Islet precursor cell (in vitro differentiated cells): ENCODE measurements at places on chromosomes 2 and 18.

DNA sequence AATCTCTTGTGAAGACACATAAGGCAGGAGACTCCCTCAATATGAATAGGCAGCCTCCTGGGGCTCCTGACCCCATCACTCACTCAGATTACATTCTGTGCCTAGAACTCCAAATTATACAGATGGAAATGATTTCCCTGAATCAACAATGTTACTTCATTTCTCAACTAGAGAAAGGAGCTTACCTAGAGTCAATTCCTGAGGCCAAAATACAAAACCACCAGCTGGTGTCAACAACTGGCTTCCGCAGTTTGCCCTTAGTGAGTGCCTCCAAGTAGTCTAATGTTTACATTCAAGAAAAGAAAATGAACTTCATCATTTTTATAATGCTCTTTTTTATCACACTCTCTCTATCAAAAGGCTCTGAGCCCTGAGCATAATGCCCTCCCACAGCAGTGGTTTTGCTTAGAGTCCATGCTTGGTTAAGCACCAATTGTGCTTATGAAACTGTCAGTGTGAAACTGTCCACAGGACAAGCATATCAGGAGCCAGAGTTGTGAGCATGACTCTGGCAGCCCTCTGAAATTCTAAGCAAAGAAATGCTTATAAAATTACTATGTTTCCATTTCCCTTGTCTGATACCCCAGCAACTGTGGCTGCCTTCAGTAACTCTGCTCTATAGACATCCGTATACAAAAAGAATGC is 305.7 kb upstream of the PKDCC start:
- DNase-seq = no peak

DNA sequence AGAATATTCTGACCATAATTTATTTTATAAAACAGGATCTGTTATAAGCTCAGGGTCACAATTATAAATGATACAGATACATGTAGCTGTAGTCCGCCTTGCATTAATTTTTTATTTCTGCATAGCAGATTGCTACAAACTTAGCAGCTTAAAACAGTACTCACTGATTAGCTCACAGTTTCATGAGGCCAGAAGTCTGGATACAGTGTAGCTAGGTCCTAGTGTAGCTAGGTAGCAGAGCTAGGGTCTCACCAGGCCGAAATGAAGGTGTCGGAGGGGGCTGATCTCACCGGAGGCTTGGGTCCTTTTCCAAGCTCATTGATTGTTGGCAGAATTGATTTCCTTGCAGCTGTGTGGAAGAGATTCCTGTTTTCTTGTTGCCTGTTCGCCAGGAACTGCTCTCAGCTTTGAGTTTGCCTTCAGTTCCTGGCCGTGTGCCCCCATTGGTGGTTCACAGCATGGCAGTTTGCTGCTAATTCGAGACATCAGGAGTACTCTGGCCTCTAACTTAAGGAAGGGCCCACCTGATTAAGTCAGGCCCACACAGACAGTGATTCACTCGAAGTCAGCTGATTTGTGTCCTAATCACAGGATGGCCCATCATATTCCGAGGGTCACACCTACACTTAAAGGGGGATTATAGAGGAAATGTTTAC is 18.4 kb downstream of the NAPG start:
- DNase-seq = no peak

DNA sequence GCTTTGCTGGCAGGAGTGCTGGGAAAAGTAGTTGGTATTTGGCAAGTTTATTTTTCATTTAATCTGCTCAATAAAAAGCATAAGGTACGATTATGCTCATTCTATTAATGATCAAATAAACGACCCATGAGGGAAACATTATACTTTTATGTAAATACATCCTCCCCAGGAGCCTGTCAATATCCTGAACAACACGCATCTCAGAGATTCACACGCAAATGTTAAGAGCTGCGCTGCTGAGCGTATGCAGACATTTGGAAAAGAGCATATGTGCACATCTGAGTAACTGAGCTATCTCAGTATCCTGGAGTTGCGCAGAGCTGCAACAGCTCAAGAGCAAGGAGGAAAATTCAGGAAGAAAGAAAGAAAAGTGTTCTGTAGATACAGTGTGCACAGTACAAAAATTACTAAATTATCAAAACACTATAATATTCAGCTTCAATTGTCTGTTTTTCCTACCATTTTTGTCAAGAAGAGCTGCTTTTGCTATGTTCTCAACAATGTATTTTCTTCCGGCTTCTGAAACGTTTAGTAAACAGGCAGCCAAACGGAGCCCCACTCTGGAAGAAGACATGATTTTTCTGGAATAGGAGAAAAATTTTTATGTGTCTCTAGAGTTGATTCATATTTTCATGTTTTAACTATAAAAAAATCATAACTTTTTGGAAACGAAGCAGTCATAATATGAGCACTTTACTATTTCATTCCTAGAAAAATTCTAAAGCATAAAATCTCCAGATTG is 2.4 kb downstream of the FTCDNL1 start:
- DNase-seq = no peak

GRCh38 chr2:96547731-96548171 is 11.2 kb downstream of the ARID5A start:
- DNase-seq = no peak

GRCh38 chr2:28716265-28716865 is 35.3 kb upstream of the PPP1CB start:
- DNase-seq = peak; percentile 70

DNA sequence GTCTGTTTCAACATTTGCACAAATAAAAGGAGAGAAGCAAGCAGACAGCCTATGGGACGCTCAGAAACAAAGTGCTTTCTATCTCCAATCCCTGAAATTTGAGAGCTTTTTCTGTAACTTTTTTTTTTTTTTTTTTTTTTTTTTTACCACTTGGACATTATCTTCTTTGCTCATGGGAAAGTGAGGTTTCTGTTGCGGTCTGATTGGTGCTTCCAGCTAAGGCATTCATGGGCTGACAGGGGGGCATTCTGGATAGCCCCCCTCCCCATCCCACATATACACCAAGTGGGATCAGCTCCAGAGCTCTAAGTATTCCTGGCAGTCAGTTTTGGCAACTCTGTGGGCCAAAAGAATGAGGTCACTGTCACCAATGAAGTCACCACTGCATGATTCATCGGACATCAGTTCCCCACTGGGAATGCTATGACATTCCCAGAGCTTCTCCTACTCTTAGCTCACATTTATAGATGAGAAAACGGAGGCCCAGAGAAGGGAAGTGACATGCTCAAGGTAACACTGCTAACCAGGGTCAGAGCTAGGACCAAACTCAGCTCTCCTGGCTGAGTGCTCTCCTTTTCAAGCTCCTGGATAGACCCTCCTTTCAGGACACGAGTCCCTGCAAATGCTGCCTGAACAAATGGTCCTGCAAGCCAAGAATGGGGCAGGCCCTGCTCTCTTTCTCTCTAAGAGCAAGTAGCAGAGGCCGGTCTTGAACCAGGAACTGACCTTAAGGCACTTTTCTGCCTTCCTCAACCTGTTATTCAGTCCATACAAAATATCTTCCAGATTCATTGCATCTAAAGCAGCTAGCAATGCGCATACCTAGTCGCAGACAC is 61.3 kb downstream of the TMEM247 start:
- peak; percentile 83 for DNase-seq

DNA sequence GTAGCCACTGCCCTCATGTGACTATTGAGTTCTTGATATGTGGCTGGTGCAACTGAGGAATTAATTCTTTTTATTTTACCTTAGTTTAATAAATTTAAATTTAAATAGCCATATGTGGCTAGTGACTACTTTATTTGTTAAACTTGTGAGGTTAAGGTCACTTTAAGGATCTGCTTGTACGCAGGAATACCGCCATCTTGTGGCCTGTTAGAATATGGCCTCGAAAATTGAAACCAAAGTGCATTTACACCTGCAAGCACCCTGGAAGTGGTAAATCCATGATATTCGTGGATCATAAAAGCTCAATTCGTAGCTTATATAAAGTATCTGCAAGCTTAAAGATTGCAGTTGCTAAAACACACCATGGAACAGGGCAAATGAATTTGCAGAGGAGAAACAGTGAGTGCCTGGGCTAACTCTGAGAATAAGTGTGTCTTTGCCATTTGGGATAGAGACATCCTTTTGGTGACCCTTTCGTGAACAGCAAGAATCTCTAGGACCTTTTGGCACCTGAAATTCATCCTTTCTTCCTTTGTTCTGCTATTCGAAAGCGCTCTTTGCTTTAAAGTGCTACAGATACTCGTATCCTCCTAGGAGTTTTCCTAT is 59.9 kb upstream of the REG3A start:
- DNase-seq = peak; percentile 73

DNA sequence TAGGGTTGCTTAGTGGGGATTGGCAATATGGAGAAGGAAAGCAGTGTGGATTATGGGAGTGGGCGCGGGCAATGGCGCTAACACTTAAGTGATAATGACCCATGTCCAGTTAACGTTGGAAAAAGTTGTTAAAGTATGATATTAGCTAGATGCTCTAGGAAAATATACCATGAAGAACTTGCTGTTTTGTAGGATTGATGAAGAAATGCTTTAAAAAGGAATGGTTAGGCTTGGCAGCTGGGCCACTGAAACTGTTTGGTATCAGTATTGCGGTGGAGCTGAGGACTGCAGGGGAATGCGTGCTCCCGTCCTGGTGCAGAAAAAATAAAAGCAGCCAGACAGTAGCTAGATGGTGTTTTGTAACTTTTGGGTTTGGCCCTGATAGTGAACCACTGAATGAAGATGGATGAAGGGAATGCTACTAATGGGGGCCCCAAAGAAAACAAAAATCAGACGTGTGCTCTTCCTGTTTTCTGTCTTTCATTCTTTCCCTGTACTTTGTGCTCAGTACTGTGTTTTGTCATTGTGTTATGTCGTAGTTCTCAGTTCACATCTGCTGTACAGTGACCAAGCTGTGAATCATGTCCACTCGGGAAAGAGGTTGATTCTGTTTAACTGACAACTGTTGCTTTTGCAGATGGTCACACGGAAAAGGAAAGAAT is 999 bp downstream of the INSIG2 start:
- DNase-seq = peak; percentile 56

- DNase-seq = no peak
These were observed 543.0 kb downstream of the PLCL1 start for GRCh38 chr2:198347349-198347748.

GRCh38 chr18:79687806-79688205 is 8.2 kb downstream of the CTDP1 start:
- DNase-seq = peak; percentile 67

- no peak for DNase-seq
These were observed 106.7 kb downstream of the DTNB start for GRCh38 chr2:25566694-25567093.

GRCh38 chr18:79754831-79755351 is 42.8 kb upstream of the KCNG2 start:
- no peak for DNase-seq

- no peak for DNase-seq
These were observed 111.3 kb downstream of the GALNT1 start for GRCh38 chr18:35692866-35693265.

GRCh38 chr18:11119550-11119949 is 29.8 kb downstream of the PIEZO2 start:
- no peak for DNase-seq

GRCh38 chr2:48249025-48249424 is 280.9 kb upstream of the STON1 start:
- no peak for DNase-seq

GRCh38 chr2:23495661-23496114 is 110.7 kb downstream of the KLHL29 start:
- DNase-seq = no peak

DNA sequence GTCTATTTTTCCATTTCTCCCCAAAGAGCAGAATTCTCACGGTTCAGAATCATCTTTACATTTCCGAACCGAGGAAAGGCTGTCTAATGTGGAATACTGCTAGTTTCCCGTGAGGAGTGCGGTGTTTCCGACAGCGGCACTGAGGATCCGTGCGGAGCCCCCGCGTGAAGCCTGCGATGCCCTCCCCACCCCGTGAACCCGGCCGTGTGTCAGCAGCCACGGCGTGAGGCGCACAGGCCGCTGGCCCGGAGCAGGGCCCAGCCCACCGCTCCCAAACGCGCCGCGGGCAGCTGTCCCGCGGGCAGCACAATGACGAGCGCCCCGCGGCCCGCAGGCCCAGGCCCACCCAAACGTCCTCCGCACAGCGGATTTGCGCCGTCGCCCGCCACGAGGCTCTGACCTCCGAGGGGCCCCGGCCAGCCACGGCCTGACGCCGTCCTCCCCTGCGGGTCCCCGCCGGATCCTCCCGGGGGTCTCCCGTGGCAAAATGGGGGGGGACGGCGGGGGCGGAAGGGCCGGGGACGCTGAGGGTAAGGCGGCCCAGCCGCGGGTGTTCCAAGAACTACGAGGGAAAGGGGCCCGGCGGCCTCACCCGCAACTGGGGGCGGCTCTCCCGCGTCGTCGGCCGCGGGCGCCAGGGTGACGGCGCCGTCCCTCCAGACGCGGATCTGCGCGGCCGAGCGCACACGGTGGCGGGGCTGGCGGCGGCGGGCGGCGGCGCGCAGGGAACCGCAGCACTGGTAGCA is 796 bp downstream of the SPIRE1 start:
- DNase-seq = peak; percentile 66

GRCh38 chr2:144553379-144553778 is 33.5 kb upstream of the ZEB2 start:
- DNase-seq = no peak

DNA sequence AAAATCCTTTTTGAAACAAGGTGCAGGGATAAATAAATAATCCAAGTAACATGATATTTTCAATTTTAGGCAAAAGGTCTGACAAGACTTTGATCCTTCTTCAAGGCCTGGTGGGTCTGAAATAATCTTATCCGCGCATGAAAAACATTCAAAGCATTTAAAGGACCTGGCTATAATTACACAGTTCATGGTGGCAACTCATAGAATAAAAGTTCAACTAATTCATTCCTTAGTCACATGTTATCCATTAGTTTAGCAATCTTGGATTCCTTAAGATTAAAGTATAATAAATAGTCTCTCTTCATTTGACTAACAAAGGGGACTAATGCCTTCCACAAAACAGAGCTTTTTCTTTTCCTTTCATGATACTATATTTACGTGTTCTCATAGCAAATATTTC is 21.0 kb upstream of the SLC38A11 start:
- DNase-seq = no peak

DNA sequence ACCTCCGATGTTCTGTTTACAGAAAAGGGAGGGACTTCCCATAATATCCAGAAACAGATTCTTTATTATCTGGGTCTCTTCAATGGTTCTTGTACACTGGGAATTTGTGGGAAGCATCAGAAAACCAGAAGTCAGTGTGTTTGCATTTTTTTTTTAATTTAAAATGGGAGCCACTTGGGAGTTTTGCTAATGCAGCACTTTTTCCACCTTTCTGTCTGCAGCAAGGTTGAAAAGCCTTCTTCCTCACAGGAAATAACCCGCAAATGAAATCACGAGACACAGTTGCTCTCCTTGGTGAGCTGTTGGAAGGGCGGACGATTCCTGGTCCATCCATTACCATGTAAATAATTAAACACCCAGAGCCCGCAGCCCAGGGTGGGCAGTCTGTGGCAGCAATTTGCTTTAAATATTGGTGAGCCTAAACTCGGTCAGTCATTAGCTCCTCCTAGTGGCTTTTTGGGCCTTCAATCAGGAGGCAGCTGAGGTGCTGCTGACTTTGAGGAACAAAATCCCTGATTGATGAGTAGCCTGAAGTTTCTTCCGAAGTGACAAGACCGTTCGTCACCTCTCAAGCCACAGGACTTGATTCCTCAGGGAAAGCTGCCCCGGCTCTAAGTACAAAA is 471.5 kb downstream of the EPHA4 start:
- peak; percentile 56 for DNase-seq

- no peak for DNase-seq
These were observed 1.5 kb upstream of the GMCL1 start for GRCh38 chr2:69827796-69828540.

GRCh38 chr2:179036353-179036905 is 13.5 kb downstream of the CCDC141 start:
- no peak for DNase-seq

- peak; percentile 76 for DNase-seq
These were observed at the start of gene IAH1 for GRCh38 chr2:9474361-9475057. Gene IAH1, plus strand, starts transcription at chr2:9474551. Its CDS starts 16 bp downstream, at chr2:9474567.
